AG09309 (cell line): ENCODE measurements at places on chromosomes 4 and X.

DNA sequence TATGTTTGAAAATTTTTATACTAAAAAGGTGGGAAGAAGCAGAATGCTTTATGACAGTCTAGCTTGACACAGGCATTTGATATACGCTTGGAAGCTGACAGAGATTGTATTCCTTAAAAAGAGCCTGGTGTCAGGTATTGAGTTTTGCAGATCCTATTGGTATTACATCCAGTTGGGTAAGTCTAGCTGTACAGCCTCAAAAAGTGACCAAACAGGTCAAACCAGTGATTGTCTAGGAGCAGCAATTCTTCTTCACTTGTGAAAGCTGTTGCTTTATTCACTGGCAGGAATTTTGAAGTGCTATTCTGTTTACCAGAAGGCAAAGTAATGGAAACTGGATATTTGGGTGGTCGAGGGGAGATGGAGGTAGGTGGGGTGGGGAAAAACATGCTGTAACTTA lies 77.5 kb downstream of the UCHL1 start:
- no peak for DNase-seq

GRCh38 chrX:115503099-115503498 lies 57.9 kb upstream of the PLS3 start:
- DNase-seq = no peak

DNA sequence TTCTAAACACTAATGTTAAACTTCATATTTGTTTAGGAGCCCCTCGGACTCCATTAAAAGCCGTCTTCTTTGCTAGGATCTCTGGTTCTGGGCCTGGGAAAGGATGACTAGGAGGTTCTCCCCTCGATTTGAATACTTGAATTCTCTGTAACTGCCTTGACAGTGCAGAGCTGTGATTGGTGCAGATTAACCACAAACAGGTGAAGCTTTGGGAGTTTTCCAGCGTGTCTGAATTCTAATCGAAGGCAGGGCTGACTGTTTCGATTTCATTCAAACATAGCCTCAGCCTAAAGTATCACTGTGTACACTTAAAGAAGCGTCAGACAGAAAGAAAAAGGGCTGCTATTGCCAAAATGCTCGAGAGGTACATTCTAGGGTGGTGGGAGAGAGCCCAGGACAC lies 29.0 kb downstream of the TFDP3 start:
- DNase-seq = no peak

DNA sequence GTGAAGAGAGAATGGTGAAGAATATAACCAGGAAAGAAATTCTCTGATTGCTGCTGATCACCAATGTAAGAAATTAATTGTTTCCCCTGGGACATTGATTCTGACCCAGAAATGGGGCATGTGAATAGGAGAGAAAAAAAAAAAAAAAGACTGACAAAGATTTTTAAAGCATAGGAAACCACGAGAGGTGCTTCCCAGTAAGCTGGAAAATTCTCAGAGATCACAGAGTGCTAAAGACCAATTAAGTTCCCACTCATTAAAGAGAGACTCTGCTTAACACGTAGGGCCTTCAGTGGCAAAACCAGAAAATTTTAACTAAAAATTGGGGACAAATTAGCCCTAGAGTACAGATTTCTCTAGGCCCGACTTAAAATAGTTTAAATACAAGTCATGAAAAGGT lies 604.4 kb downstream of the ARAP2 start:
- no peak for DNase-seq

GRCh38 chr4:32706893-32707292 lies 1986.7 kb downstream of the PCDH7 start:
- DNase-seq = no peak

DNA sequence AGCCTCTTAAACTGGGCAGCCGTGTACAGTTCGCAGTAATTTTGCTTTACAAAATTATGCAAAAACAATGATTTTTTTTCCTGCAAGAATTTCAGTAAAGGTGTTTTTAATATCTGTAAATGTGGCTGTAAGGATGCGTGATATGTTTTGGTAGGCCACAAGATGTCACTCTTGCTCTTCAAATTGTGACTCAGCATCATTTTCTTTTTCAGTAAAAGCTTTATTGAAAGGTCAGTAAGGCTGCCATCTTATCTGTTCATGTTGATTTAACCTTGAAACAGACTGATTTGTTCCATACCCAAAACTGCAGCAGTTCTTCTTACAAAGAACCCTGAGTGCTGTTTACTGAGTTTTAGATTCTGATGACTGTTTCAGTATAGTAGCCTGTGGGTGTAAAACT lies 39.9 kb downstream of the TXLNG start:
- DNase-seq = no peak

- DNase-seq = no peak
Measured at GRCh38 chr4:129218360-129218759, 122.4 kb downstream of the C4orf33 start.

- peak; percentile 24 for DNase-seq
Measured at GRCh38 chrX:45056428-45057145, 144.1 kb downstream of the DIPK2B start.

DNA sequence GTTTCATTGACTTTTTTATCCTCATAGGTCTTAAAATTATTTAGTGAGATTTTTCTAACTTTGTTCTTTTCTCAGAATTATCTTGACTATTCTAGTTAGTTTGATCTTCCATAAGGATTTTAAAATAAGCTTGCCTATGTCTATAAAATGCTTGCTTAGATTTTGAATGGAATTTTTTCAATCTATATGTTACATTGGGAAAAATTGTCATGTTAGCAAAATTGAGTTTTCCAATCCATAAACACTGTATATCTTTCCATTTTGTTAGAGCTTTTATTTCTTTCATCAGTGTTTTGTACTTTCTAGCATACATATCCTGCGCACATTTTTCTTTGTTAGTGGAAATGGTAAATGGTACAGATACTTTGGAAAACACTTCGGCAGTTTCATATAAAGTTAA lies 312.9 kb downstream of the PDHA2 start:
- DNase-seq = no peak

DNA sequence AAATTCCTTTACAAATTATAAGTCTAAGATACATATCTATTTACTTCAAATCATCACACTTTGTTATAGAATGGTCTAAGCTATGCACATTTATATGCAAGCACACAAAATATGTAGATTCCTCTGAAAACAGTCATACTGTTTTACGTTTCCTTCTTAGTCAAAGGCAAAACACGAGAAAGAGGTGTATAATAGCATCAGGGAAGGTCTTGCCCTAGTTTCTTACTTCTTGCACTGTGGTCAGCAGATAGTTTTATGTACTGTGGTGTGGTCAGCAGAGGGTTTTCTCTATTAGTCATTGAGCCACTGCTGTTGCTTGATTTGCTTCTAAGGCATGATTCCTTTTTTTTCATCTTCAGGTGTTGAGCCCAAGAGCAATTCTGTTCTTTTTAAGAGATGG lies 117.7 kb downstream of the ADAM29 start:
- peak; percentile 69 for DNase-seq

- DNase-seq = no peak
Measured at GRCh38 chr4:105215609-105216313, 69.1 kb downstream of the TET2 start.

- no peak for DNase-seq
Measured at GRCh38 chr4:3307891-3308575, 15.2 kb downstream of the RGS12 start.

DNA sequence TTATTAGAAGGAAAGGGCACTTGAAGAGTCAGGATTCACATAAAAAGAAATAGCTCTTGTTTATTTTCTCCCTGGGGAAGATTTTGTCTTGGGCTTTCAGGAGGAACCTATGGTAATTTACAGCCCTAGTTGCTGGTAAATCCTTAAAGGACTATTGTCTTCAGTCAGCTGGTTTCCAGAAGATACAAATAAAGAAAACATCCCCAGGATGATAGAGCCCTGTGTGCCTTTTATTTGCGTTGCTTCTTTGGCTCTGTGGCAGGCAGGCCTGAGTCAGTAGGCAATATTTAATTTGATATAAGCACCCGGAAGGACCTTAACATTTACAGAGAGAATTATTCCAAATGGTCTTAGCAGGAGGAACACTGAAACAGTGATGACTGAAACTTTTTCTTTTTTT lies 131.0 kb upstream of the SLC34A2 start:
- DNase-seq = no peak

GRCh38 chr4:182532441-182532840 lies 289.2 kb downstream of the TENM3 start:
- DNase-seq = no peak

DNA sequence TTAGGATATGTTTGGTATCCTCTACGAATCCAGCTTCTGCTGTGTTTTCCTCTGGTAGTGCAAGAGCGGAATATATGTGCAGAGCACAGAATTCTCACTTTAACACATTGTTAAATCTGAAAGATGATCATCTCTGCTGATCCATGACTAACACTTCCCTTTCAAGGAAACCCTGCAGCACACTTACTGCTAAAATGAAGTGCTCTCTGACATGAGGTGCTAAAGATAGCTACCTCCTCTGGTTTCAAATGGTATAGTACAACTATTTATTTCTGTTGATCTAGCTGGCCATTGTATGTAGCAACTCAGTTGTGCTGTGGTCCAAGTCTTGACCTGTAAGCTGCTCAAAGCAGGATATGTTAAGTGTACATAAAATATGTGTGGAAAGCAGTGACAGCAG lies 162.4 kb upstream of the FMR1 start:
- DNase-seq = no peak

- DNase-seq = no peak
Measured at GRCh38 chrX:45401923-45402322, 201.2 kb upstream of the DIPK2B start.

DNA sequence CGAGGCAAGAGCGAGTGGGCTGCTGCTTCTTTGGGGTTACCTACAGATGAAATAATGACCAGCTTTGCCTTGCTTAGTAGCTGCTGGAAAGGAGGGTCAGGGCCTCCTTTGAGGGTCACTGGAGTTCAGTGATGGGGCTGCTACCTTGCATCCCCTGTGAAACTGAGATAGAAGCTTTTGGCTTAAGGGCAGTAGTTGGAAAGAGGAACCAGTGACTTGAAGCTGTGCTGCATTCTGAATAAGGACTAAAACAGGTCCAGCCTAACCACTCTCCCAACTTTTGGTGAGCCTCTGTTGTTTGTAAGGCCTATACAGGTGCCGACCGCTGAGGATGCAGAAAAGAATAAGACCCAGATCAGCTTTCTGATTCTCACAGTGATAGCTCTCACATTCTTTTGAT lies 41.2 kb downstream of the RASL11B start:
- DNase-seq = no peak

GRCh38 chrX:2658585-2659292 lies 32.4 kb upstream of the CD99 start:
- DNase-seq = no peak

DNA sequence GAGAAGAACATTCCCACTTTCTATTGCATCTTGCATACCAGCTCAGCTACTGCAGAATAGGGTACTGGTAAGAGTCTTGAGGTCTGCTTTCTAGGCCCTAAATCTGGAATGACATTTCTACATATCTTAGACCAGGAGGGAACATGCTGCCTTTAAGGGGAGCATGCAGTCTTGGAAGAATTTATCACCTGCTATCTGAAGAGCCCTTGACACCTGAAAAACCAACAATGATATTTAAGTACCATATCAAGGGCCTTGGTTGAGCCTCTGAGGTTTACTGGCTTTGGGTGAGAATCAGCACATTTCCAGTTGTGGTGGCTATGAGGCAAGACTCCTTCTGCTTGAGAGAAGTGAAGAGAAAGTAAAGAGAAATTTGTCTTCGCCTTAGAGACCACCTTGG lies 436.8 kb upstream of the SPANXN1 start:
- DNase-seq = no peak

DNA sequence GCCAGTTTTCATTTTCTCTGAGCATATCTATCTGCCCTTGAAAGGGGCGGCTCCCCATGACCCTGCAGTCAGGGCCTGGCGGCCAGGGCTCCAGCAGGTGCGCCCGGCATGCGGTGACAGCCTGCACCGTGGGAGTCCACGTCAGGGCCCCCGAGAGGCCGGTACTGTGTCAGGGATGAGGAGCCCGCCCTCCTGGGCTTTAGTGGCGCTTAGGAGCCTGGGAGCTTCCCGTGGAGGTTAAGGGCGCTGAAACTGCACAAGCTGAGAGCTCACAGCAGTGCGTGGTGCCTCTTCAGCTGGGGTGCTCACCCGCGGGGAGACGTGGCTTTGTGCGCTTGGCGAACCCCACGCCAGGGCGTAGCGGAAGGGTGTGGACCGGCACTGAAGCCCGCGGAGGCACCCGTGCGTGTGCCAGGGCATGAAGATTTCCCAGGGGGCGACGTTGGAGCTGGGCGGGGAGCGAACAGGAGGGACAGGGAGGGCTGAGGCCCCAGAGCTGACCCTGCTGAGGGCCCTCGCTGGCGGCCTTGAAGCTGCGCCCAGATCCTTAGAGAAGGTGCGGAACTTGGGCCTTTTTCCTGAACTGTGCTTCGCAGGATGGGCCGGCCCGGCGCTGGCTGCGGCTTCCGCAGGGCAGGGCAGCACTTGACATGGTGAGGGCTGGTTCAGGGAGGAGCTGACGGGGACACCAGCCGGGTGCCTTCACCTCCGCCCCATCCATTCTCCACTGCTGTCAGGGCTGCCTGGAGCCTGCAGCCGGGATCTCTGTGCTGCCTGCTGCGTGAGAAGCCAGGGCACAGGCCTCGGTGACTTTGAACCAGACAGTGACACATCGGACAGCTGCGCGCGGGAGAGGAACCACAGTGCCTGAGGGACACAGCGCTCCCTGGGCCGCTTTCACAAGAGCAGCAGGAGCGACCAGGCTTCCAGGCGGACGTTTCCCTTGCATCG lies 32.9 kb downstream of the HTT-AS start:
- no peak for DNase-seq

GRCh38 chrX:1493877-1494510 lies 41.3 kb upstream of the ASMTL start:
- no peak for DNase-seq

DNA sequence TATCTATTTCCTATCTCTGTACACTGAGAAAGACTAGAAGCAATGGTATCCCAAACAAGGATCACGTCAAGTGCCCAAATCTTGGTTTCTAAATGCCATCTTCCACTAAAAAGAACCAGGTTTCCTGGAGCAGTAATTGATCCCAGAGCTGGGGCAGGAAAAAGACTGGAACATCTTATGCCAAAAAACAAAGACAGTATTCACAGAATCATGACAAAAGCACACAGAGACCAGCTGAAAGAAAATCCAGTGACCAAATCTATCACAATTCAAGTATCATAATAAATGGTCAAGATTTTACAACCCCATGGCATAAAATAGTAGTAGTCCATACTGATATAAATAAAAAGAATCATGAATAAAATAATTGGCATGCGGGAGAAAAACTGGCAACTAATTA lies 44.9 kb downstream of the CENPC start:
- DNase-seq = no peak

DNA sequence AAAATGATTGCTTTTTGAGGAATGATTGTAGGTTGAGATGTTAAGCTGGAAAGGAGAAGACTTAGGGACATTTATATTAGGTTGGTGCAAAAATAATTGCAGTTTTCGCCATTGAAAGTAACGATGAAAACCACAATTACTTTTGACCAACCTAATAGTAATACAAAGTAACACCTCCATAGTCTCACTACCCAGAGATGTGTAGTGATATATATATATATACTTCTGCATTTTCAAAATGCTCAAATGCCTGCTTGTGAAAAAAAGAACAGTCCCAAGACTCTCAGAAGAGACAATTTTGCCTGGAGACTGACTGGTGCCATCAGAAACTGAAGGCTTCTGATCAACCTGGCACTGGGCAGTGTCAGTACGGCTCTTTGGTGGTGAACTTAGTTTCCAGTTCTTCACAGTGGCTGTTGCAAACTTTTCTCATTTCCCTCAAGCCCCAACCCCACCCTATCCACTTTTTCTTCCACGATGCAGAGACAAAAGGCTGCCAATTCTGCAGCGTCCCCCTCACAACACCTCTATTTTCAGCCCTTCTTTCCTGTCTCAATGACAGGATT lies 35.1 kb upstream of the TAPT1 start:
- DNase-seq = no peak
